ENCODE measurements at places on chromosomes 11 and 22. TPM values are rescaled to one million over a fixed set of nuclear protein-coding genes. Genes with fewer than 3 reads are reported as not detected.

DNA sequence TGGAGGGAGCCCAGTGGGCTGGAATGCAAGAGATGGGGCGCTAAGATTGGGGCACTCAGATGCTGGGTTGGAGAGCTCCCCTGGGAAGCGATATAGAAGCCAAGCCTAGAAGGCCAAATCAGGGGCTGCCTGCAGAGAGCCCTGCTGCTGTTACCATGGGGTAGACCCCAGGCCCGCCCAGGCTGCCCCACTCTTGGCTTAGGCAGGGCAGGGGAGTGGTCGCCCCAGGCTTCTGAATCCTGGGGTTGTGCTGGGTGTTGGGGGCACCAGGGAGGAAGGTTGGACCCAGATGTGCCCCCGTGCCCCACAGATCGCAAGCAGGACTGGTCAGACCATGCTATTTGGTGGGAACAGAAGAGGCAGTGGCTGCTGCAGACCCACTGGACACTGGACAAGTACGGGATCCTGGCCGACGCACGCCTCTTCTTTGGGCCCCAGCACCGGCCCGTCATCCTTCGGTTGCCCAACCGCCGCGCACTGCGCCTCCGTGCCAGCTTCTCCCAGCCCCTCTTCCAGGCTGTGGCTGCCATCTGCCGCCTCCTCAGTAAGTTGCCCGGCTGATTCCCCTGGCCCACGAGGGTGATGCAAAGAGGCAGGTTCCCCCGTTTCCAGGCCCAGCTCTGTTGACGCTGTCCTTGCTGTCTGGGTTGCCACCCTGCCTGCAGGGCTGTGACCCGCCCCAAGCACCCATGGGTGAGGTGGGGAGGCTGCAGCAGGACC is 3.9 kb downstream of the FERMT3 start:
- no peak for ATAC-seq

- ATAC-seq = no peak
Observed at GRCh38 chr11:112129656-112130055, 34.2 kb downstream of the IL18 start.

DNA sequence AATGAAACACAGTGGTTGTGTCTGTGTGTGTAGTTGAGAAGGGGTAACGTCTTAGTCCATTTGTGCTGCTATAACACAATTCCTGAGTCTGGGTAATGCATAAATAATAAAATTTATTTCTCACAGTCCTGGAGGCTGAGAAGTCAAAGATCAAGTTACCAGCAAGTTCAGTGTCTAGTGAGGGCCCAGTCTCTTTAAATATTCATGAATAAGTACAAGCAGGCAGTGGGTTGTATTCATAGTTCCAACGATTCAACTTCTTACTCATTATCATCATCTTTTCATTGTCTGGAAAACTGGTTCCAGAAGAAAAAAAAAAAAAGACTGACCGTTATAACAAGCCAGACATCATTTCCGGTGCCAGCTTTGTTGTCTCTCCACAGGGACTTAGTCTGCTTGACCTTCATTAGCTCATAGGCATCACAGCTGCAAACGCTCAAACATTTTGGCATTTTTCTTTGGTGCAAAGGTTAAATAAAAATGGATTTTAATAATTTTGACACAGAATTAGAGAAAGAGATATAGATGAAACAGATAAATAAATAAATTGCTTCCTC is 1297.5 kb downstream of the LRRC4C start:
- ATAC-seq = no peak

DNA sequence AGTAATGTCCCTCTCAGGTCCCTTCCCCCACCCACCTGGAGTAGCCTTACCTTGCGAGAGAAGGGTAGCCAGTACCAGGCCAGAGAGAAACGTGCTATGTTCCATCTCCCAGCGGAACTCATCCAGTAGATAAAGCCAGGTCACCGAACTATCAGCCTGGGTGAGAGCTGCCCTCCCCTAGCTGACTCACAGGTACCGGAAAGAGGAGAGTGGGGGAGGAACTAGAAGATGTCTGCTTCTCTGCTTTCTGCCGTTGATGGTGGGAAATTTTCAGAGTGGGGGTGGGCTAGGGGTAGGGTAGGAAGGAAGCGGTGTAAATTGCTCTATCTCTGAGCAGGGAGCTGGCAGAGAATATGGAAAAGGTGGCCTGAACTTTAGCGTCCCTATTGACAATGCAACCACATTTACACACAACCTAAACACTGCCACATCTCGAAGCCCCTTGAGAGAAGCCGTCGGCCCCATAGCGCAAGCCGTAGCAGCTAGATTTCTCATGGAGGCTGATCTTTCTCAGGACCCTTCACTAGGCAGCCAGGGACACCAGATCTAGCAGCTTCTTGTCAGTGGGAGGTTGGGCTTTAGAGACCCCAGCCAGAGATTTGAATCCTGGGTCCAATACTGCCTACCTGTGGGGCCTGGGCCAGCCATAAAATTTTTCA is at the start of gene CD3D:
Gene CD3D, minus strand, starts transcription at position 203 of the 659 bp plus-strand sequence. Its CDS starts 98 bp downstream, at position 105.
- no peak for ATAC-seq

OR52I2 gene
- 0.35 TPM for total RNA-seq

MOGAT2 gene
- total RNA-seq = 0.94 TPM

DNA sequence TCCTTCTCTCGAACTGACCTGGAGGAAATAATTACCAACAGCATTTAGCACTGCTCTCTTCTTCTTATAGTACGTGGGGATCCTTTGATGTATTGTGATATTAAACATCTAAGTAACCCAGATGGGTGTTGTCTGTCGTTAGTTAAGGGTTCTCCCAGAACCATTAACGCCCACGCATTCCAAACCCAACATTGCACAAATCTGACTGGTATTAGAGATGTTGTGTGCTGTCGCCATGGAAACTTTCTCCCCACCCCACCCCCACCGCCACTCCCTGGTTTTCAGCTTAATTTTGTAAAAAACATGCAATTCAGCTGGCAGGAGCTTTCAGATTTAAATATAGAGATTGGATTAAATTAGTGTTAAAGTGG is 1495.2 kb downstream of the TBC1D22A start:
- no peak for ATAC-seq

DNA sequence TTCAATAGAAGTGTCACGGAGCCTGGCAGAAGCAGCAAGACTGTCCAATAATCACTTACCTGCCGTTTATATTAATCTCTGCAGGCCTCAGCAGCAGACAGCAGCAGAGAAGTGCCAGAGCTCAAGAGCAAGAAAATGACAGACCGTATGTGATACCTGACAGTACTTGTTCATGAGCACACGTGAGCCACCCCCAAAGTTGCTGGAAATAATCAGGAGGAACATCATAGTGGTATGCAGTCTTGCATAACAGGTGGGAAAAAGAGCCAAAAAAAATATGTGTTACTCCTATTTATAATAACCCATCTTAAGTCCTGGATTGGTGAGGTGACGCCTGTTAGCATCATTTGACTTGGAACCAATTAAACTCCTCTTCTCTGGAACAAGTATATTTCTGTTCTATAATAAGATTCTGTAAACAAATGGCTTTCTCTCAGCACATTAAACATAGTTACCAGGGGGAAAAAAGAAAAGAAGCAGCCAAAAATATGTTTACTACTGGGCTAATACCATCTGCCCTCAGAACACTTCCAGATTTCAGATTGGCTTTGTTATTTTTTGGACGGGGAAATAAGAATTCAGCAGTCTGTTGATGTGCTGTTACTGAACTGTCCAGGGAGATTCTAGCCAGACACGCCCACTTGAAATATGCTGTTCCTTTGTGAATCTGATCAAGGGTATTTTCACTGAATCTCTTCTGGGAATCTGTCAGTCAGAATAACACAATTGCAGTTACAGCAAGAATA is 7.9 kb upstream of the SLN start:
- peak; percentile 93 for ATAC-seq

- ATAC-seq = no peak
Observed at GRCh38 chr11:27039873-27040272, 742 bp upstream of the BBOX1 start.

- ATAC-seq = no peak
Observed at GRCh38 chr11:124329787-124330478, 9.9 kb upstream of the OR8D2 start.

MUS81 gene
- 45.4 TPM for total RNA-seq

GRCh38 chr11:66142370-66143263 is 72.5 kb downstream of the PACS1 start:
- no peak for ATAC-seq

DDIAS gene
- 9.4 TPM for total RNA-seq

DNA sequence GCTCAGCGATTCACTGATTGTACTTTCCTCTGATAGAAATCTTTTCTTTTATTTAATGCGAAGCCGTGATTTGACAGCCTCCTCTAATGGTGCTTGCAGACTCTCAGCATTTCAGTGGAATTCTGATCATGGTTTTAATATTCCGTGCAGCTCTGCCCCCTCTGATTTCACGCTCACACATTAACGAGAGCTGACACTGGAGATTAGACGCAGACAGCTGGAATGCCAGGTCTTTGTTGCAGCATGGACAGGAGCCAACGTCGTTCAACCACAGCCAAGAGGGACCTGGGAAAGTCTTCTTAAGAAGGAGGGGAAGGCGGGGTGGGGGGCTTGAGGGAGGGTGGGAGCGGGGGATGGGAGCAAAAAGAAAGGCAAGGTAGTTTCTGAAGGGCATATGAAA is 186.4 kb downstream of the BLID start:
- ATAC-seq = peak; percentile 32

ZC3H12C gene
- total RNA-seq = 16.8 TPM

CTSF gene
- 33.7 TPM for total RNA-seq

- no peak for ATAC-seq
Observed at GRCh38 chr11:3164138-3164551, 965 bp downstream of the OSBPL5 start.

DNA sequence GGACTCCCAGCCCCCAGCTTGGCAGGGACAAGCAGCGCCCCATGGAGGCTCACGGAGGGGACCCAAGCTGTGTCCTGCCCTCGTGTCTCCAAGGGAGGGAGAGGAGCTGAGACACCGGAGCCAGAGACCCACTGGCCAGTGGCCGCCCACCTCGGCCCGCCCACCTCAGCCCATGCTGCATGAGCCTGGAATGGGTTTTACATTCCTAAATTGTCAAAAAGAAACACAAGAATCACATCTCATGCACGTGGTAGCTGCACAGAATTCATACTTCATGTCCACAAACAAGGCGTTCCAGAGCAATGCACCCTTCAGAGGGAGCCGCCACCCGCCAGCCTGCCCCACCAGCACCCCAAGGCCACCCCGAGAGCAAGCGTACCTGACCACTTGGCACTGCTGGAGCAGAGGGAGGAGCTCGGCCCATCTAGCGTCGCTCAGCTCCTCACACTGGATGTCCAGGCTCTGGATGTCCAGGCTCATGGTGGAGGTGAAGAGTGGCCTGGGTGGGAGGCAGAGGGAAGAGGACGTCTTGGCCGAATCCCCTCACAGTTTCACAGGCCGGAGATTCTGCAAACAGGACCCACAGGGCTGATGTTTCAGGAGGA is 5.3 kb downstream of the RNH1 start:
- no peak for ATAC-seq

- no peak for ATAC-seq
Observed at GRCh38 chr22:38302906-38303305, 14.3 kb downstream of the CSNK1E start.
